ENCODE measurements at places on chromosomes 3 and 15.

DNA sequence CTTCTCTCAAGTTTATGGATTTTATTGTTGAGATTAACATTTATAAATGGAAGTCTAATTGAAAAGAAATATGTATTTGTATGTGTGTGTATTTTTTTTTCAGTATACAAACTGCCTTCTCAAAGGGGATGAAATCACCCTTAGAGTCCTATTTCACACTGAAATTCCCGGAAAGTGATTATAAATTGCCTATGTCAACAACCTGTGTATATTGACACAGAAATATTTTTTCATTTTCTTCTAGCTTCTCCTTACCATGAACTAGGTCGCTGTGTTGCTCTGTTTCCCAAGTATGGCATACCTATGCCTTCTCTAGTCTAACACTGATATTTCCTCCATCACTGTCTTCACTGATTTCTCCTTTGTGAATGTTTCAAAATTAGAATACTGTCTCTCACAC lies 444.0 kb upstream of the AZI2 start:
- no peak for DNase-seq
- no peak overlapping the region for H3K27ac ChIP-seq
- no peak overlapping the region for H3K4me3 ChIP-seq
- no peaks in the 10 kb centered on the region for H3K36me3 ChIP-seq
- no peaks in the 10 kb centered on the region for H3K27me3 ChIP-seq

DNA sequence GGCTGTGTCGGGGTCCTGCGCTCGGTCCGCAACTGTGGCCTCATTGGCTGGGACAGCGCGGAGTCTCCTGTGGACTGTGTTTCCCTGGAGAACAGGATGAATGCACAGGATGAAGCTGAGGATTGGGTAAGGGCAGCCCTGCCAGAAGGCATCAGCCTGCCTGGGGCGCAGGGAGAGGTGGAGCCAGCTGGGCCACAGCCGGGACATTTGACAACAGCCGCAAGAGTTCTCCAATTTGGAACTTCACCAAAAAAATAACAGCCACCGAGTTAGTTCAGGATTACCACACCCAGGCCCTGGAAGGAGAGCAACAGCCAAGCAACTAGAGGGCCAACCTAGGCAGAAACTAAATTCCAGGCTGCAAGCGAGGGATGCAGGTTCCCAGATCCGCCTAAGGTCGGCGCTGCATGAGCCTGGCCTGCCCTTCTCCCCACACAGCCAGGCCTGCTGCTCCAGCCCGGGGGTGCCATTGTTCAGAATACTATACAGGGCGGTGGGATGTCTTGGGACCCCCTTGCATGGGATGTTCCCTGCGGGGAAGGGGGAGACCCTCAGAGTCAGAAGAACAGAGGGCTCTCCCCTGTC lies 229.3 kb downstream of the OCA2 start:
- H3K27me3 ChIP-seq = no peaks in the 10 kb centered on the region
- no peaks in the 10 kb centered on the region for H3K4me1 ChIP-seq
- no peak overlapping the region for H3K27ac ChIP-seq
- H3K36me3 ChIP-seq = no peaks in the 10 kb centered on the region

DNA sequence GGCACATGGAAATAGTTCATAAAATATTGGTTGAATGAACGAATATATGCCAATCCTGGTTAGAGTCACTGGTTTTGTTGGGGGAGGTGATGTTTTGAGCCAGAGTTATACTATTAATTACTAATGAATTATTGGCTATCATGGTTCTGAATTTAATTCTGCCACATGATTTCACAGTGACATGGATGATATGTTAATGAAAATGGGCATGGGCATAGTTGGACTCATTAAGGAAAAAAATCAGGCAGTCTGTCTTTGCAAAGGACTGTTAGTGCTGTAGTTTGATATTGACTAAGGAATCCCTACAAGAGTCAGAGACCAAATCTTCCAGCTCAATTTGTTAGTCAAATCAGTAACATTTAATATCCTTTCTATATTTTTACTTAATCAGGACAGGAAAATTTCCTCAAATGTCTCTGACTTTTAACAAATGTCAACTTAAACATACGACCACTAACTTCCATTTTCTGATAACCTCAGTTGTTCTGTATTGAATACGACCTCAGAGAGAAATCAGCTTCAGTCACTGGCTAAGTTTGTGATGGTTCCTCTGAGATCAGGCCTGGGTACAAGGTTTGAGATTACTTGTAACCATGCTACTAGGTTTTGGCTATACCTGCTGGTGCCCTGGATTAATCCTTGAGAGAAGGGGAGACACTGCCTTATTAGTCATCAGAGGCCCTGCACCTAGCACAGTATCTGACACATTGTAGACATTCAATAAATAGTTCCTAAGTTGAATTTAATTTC lies 13.3 kb downstream of the NFKBIZ start:
- H3K27ac ChIP-seq = no peak overlapping the region
- peaks cover 48% of the 10 kb centered on the region for H3K4me1 ChIP-seq
- no peaks in the 10 kb centered on the region for H3K27me3 ChIP-seq
- H3K4me3 ChIP-seq = no peak overlapping the region
- DNase-seq = no peak
- H3K36me3 ChIP-seq = peaks cover 44% of the 10 kb centered on the region

GRCh38 chr3:196117809-196118208 lies 35.9 kb upstream of the TFRC start:
- H3K36me3 ChIP-seq = no peaks in the 10 kb centered on the region
- DNase-seq = no peak
- H3K27me3 ChIP-seq = no peaks in the 10 kb centered on the region
- H3K27ac ChIP-seq = no peak overlapping the region
- no peak overlapping the region for H3K4me3 ChIP-seq

- H3K4me3 ChIP-seq = no peak overlapping the region
- H3K27me3 ChIP-seq = no peaks in the 10 kb centered on the region
- H3K4me1 ChIP-seq = peaks cover 7% of the 10 kb centered on the region
- H3K36me3 ChIP-seq = peaks cover 42% of the 10 kb centered on the region
Observed at GRCh38 chr3:52651592-52651991, 34.1 kb downstream of the PBRM1 start.
